ENCODE measurements at places on chromosomes 6 and 20.

DNA sequence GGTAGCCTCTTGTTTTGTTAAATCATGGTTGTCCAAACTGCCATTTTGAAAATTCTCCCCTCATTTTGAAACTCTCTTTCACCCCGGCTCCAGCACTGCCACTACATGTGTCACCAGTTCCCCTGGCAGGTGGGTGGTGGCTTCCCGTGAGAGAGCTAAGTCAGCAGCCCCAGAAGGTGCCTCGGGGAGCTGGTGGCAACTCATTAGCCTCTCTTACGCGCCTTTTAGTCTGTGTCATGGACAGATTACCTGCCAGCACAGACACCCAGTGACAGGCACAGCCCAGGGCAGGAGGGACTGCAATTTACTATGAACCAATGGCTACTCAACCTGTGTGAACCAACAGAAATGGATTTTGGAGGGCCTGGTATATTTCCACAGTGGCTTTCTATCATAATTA, 147.1 kb upstream of the SASH1 start:
- no peak for DNase-seq

- no peak for DNase-seq
Measured at GRCh38 chr6:119348096-119348747, 1.3 kb downstream of the MAN1A1 start.

GRCh38 chr20:10428008-10428407, 6.0 kb downstream of the MKKS start:
- no peak for DNase-seq

GRCh38 chr20:49256261-49256660, 21.6 kb downstream of the ZNFX1 start:
- DNase-seq: no peak

DNA sequence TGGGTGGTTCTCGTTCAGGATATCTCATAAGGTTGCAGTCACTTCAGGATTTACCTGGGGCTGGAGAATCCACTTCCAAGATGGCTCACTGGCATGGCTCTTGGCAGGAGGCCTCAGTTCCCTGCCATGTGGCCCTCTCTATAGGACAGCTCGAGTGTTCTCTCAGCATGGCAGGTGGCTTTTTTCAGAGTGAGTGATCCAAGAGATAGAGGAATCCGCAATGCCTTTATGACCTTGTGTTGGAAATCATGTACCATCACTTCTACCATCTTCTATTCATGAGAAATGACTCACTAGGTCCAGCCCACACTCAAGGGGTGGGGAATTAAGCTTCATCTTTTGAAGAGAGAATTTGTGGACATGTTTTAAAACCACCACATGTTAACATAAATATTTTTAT, 37.8 kb downstream of the PPP1R16B start:
- no peak for DNase-seq

DNA sequence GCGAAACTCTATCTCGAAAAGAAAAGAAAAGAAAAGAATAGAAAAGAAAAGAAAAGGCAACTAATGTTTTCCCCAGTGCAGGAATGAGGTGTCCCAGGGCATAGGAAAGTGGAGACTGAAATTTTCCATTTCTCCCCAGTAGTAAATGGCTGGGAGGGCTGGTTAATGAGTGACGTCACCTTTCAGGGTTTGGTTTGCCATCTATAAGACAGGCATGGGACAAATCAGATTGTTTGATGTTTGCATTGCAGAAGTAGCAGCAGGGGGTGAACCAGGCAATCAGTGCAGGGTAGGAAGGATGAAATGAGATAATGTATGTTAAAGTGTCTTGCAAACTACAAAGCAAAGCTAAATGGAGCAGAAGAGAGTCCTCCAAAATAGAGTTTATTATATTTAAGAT, 533.4 kb downstream of the PKHD1 start:
- no peak for DNase-seq

- no peak for DNase-seq
Measured at GRCh38 chr6:33547499-33547898, 32.6 kb downstream of the BAK1 start.

DNA sequence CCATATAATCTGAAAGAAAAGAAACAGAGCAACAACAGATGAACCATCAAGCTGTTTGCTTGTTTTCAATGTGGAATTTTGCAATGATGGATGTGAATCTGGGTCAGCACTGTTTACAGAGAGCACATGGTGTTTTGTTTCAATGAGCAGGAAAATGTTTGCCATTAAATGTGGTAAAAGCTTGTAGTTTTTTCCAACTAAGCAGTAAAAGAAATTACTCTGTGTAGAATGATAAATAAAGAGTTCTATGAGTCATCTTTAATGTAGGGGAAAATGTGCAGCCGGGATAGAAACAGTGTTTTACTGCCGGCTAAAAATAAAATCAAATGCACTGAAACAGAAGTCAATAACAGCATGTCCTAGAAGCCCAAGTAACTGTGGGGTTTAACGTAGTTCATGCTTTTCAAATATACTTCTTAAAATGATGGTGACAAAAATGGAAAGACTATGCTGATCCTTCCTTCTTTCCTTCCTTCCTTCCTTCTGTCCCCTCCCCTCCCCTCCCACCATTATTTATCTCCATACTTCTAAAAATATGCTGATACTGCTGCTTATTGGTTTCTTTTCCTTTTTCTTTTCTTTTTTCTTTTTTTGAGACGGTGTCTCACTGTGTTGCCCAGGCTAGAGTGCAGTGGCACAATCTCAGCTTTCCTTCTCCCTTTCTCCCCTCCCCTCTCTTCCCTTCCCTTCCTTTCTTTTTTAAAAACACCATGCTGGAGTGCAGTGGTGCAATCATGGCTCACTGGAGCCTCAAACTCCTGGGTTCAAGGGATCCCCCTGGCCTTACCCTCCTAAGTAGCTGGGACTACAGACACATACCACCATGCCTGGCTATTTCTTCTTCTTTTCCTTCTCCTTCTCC, 6.3 kb upstream of the NAA20 start:
- no peak for DNase-seq
